T-helper 17 cell (primary cell): ENCODE measurements at places on chromosomes 2 and 18.

DNA sequence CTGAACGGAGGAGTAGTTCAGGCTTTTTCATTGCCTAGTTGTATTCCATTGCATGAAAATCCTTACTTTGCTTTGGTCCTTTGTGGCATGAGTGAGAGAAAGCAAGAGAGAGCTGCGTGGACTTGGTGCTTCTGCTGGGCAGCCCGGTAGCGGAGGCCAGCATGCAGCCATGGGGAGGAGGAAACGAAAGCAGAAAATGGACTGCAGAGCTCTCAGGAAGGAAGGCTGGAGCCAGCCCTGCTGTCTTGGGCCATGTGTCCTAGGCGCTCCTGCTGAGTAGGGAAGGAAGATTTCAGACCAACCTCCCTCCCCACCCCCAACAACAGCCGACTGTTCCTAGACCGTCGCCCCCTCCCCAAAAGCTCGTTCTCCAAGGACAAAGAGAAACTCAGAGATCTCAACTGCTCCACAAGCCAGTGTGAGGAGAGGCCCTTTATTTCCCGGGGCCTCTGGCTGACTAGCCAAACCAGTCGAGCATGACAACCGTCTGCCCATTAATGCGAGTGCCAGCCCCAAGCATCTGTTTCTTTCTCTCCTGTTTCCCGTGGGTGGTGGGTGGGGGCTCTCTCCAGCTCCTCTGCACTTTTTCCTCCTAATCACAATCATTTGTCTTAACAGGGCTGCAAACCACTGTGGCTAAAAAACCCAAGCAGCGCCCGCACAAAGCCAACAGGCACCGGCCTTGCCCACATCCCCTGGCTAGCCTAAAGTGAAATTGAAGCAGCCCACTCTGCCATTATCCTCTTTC lies 66.8 kb upstream of the FZD7 start:
- no peak for DNase-seq

GRCh38 chr18:21129566-21130216 lies 18.1 kb upstream of the ROCK1 start:
- no peak for DNase-seq

DNA sequence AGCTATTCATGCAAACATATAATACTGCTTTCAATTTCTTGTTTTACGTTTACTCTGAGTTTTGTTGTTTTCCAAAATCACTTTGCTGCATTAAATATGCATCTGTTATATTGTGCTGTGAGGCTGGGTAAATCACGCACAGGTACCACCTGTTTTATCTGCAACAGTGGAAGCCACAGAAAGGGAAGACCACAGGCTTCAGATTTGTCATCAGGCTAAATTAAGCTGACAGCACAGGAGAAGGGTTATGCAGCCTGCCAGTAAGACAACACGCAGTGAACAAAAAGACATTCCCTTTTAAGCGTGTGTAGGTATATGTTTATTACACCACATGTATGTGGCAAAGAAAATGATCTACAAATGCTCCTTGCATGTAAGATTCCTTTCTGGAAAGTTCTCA lies 38.2 kb downstream of the ZNF516 start:
- no peak for DNase-seq

DNA sequence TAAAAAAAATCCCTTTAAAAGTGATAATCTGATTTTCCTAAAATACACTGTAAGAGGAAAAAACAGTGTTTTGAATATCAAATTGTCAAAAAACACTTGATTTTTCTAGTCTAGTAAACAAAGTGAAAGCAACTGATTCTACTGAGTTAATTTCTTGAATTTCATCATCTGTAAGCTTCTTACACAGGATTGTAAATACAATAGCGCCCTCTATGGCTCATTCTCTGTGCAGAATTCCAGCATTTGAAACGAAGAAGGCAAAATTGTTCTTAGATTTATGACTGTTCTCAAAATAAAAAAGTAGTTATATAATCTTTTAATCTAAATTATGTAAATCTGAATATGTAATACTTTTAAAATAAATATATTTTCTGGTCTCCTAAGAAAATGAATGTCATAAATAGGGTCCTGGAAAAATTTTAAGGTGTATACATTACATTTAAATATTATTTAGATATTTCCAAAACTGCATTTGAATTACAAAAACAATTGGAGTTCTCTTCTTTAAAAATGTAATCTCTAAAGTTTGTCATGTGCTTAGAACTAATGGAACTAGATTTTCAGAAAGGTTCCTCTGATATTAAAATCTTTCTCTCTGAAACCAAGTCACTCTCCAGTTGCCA lies 176.9 kb upstream of the MC4R start:
- DNase-seq: no peak

- no peak for DNase-seq
Observed at GRCh38 chr2:236034974-236035373, 133.2 kb downstream of the GBX2 start.

- no peak for DNase-seq
Observed at GRCh38 chr2:10091182-10091888, 11.1 kb upstream of the CYS1 start.

- no peak for DNase-seq
Observed at GRCh38 chr18:53153800-53154199, 813.8 kb downstream of the DCC start.
